ENCODE measurements at places on chromosomes 3 and 15. TPM values are rescaled to one million over a fixed set of nuclear protein-coding genes. Genes with fewer than 3 reads are reported as not detected.

DNA sequence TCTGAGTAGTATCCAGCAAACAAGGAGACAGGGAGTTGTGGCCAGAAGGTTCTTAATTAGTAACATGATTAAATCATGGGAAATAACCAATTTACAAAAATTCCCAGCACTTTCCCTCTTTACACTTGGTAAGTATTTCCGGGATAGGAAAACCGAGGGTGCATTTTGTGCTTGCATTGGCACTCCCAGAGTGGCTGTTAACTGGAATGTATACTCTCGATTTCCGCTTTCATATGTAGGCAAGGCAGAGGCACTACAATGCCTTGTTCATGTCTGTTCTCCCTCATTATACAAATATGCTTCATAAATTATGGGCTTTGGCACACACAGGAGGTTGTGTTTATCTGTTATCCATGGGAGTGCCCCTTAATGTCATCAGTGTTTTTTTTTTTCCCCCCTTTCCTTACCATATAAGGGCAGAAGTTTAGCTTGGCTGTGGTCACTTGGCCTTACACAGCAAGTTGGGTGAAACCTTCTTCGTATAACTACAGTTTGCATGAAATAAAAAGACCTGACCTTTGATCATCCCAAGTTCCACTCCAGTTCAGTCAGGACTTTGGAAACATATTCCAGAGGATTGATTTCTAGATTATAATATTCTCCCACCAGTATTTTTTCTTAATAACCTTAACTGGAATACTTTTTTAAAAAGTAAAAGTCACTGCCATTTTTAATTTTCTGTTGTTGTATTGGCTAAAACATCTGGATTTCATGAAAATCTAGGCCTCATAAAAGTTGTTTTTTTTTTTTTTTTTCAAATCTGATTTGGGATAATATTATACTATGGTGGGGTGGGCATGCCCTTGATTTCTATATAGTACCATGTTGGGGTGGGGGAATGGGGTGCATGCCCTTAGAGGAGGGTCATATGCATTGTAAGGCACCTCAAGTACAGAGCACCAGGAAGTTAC, 8.9 kb downstream of the TPM1 start:
- DNase-seq = no peak

GRCh38 chr3:117404730-117405129, 695.2 kb downstream of the TUSC7 start:
- no peak for DNase-seq

DNA sequence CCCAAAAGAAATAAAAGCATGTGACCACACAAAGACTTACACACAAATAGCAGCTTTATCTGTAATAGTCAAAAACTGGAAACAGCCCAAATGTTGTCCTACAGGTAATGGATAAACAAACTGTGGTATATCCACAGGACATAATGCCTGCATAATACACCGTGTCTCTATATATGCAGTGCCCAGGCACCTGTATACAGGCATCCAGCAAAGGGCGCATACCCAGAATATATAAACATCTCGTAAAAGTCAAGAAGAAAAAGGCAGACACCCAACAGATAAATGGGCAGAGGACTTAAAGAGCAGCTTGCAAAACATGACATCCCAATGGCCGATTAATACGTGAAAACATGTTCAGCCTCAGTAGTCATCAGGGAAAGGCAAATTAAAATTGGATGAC, 7.2 kb downstream of the OSBPL10 start:
- no peak for DNase-seq

- no peak for DNase-seq
Observed at GRCh38 chr15:100667405-100668347, 65.3 kb downstream of the ASB7 start.

DNA sequence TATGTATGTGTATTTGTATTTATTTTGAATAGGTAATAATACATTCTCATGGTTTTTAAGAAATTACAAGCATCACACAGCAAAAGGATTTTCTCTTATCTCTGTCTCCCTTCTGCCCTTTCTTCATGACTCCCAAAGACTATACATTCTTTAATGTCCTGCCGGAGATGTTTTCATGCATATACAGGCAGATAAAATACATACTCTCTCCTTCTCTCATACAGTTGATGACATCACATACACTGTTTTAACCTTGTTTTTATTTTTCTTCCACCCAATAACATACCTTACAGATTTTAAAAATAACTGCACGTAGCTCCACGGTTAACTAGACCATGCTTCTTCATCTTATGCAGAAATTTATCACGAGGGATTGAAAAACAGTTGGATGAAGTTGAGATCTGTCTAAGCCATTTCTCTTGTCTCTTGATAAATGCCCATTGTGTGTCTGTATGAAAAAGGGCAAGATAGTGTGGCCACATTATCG, 249.8 kb downstream of the EDEM1 start:
- no peak for DNase-seq

- no peak for DNase-seq
Observed at GRCh38 chr3:153038779-153039178, 123.2 kb upstream of the RAP2B start.

DNA sequence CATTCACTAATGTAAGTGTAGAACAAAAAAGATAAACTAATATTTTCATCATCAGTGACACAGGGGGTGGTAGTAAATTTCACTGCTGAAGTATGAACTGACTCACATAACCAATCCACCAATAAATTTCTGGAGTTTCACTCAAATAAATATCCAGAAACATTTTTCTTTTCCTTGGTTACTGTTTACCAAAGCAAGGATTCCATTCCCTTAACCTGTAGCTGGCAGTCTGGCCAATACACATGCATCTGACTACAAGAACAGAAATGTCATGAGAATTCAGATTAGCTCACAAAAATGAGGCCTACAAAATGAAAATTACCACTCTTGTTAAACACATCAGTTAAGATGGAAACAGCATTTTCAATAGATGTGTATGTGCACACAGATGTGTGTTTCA, 80.3 kb downstream of the STAG1 start:
- DNase-seq = no peak

The ASB14 gene
- total RNA-seq = not detected

The INSYN1 gene
- 8.1 TPM for total RNA-seq

The RMDN3 gene
- total RNA-seq = 34.6 TPM

The NAALADL2 gene
- 59.2 TPM for total RNA-seq

The ZIC4 gene
- not detected for total RNA-seq
